ENCODE measurements at places on chromosomes 2 and 18. TPM values are rescaled to one million over a fixed set of nuclear protein-coding genes. Genes with fewer than 3 reads are reported as not detected.

The LOXHD1 gene
- total RNA-seq = 0.25 TPM

The POTEC gene
- total RNA-seq = not detected

The EPHA4 gene
- total RNA-seq = 134 TPM

The HOXD9 gene
- not detected for total RNA-seq

The LRP1B gene
- 52.1 TPM for total RNA-seq

The SPP2 gene
- not detected for total RNA-seq

The ZSWIM2 gene
- 0.49 TPM for total RNA-seq

The LINC00305 gene
- not detected for total RNA-seq

The UGT1A4 gene
- not detected for total RNA-seq

The CCNYL1 gene
- total RNA-seq = 24.8 TPM

The HOXD10 gene
- not detected for total RNA-seq

The CENPA gene
- total RNA-seq = 1.2 TPM

The PSMD14 gene
- total RNA-seq = 64.4 TPM

The SKA1 gene
- 2.0 TPM for total RNA-seq

The PRSS56 gene
- total RNA-seq = under 0.01 TPM

The RGPD4 gene
- total RNA-seq = 0.25 TPM

The PRKCE gene
- 51.1 TPM for total RNA-seq

The RNPEPL1 gene
- total RNA-seq = 7.1 TPM

The TMEM163 gene
- total RNA-seq = 13.3 TPM

The SPHKAP gene
- 37.4 TPM for total RNA-seq

The DNAJC5G gene
- total RNA-seq = not detected

The RNU2-63P gene
- total RNA-seq = not detected

The NIF3L1 gene
- 22.9 TPM for total RNA-seq

The GATA6 gene
- 0.25 TPM for total RNA-seq

The SF3B1 gene
- 224 TPM for total RNA-seq
